ENCODE measurements at places on chromosomes 5 and 9.

GRCh38 chr5:669111-669841 lies 23.9 kb downstream of the TPPP start:
- peak; percentile 74 for DNase-seq

GRCh38 chr9:89779405-89780203 lies 174.8 kb downstream of the GADD45G start:
- DNase-seq = no peak

GRCh38 chr9:96559339-96559943 lies 60.2 kb downstream of the CDC14B start:
- no peak for DNase-seq

- no peak for DNase-seq
Observed at GRCh38 chr5:104942735-104943134, 1380.1 kb upstream of the NUDT12 start.

- DNase-seq = no peak
Observed at GRCh38 chr9:96686638-96687335, 31.7 kb upstream of the PRXL2C start.

- DNase-seq = no peak
Observed at GRCh38 chr5:170486371-170486770, 17.4 kb upstream of the KCNIP1 start.

DNA sequence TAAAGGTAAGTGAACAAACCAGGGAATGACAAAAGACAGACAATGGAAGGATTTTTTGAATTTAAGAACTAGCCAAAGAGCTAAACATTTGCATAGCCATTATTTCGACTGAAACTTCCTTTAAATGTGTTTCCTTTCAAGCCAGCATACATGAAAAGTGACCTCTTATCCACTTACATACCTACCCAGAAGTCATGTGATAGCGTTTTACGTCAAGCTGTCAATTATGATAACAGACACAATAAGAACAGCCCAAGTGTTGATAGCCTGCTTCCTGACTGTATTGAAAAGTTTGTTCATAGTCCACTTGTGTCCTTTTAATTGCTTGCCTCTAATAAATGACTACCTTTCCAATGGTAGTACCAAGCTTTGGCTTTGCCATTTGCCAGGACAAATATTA lies 206.0 kb downstream of the NFIB start:
- no peak for DNase-seq

DNA sequence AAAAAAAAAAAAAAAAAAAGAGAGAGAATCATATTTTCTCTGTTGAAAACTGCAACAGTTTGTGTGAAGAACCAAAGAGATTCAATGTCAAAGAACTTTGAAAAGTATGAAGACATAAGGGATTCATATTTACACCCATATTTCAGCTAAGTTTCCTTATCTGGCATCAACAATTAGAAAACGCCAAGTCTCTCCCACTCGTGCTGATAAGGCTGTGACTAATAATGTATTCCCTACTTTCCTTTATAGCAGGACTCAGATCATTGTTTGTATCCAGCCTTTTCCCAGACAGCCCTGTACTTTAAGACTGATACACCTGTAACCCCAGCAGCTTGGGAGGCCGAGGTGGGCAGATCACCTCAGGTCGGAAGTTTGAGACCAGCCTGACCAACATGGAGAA lies 54.1 kb upstream of the STK32A start:
- no peak for DNase-seq

GRCh38 chr5:77008413-77008812 lies 21.8 kb upstream of the AGGF1 start:
- DNase-seq = no peak

DNA sequence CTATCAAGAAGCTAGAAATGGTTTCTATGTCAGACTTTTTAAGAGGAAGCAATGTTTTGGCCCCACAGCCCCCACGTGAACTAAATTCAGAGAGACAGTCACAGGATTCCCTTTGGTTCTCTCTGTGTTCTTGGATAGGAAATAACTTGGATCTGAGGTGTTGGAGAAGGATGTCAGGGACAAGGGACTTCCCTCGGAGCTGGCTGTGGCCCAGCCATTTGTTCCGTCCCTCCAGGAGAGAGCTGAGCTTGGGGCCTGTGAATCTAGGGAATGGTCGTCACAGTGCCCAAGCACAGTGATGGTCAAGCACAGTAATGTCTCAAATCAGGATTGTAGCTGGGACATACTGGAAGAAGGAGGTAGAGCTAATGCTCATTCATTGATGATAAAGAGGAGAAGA lies 2.0 kb downstream of the C7 start:
- no peak for DNase-seq

- DNase-seq = no peak
Observed at GRCh38 chr5:2776337-2777302, 25.1 kb upstream of the IRX2 start.

DNA sequence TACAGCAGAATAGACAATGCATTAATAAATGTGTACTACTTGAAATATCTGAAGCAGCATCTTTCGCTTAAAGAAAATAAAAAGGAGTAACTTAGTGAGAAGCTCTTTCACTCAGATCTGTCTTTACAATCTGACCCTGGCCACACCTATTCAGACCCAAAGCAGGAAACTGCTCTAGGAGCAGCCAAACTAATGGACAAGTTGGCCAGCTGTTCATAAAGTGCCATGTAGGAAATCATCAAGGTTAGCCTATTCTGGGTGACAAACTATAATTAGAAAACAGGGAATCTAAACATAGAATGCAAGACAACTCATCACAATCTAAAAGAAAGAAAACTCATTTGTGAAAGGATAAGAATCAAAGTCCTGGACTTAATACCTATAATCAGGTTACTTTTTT lies 101.3 kb downstream of the AGTPBP1 start:
- DNase-seq = no peak

DNA sequence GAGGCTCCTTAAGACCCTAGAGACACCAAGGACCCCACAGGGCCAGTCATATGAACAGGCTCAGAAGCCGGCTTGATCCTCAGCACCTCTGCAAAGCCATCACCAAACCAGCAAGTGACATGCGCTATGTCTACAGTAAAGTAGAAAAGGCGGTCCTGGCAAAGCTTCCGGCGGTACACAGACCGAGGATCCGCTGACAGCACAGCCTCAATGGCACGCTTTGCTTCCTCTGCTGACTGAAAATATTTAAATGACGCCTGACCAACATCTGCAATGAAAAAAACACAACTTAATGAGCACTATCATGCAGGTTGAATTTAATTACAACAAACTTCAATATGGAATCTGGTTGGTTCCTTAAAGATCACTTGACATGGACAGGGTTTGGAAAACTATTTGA lies 17.6 kb downstream of the TRMO start:
- no peak for DNase-seq

DNA sequence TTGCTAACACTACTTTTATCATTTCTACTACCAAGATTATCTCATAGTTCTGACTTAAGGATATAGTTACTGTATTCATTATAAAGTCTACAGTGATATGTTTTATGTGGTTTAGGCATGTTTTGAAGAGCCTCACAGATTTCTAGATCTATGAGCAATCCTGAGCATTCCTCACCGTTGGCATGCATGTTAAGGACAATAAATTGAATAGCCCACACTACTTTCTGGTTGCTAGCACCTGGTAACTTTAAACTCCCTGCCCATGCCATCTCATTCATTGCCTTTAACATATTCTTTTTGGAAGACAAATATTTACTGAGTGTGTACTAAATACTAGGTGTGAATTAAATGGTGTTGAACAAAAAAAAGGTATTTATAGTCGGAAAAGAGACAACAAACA lies 868.1 kb upstream of the CDH9 start:
- no peak for DNase-seq

DNA sequence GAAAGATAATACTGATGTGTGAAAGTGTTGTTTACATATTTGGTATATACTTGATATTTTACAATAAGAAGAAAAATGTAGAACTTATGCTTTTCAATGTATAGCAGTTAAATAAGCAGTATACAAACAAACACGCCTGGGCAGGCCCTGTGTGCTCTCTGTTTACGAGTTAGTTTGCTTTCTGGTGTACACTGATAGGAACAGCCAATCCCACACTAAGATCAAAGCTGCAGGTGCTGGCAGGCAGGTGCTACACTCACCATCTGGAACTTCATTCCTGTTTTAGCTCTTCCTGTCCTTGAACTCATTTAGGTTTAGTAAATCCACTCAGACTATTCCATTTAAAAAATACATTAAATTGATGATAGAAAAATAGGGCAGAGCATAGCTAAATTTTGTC lies 614.7 kb upstream of the ST8SIA4 start:
- DNase-seq = no peak

- DNase-seq = no peak
Observed at GRCh38 chr9:17229945-17230560, 95.2 kb downstream of the CNTLN start.

DNA sequence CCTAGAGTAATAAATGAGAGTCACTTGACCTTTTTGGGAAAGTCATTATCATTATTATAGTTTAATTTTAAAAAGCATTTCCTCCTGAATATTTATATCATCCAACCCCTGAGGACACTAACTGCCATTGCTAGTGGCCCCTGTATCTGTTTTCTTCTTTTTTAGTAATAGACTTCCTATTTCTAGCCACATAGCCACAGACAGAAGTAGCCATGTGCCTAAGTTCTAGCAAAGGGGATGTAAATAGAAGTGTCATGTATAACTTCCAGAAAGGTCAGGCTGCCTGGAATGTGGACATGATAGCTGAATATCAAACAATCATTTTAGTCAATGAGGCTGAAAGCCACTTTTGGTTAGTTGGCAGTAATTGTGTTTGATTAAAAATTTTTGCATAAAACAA lies 37.5 kb upstream of the IQGAP2 start:
- no peak for DNase-seq

- DNase-seq = no peak
Observed at GRCh38 chr9:81632599-81632998, 56.7 kb downstream of the TLE1 start.

DNA sequence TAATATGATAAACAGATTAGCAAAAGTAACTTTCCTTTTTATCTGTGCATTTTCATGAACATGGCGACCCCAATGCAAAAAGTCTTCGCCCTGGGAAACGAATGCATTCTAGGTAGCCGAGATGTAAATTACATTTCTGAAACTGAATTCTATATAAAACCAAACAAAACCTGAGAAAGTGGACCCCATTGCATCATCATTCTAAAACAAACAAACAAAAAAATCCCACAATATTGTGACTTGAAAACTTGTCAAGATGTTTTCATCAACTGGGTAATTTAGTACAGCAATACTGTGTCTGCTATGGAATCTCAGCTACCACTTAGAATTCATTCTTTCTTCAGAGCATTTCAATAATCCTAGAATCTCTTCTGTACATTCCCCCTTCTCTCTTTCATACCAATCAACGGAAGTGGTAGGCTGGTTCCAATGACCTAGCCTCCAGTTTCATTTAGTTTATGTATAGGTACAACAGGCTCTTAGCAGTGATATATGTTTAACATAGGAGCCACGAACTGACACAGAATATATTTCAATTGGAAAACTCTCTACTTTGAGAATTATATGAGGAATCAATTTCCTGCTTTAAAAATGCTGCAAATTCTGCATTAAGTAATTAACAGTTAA lies 85.6 kb downstream of the FBXW11 start:
- no peak for DNase-seq

- no peak for DNase-seq
Observed at GRCh38 chr5:172093965-172094364, 87.5 kb upstream of the FBXW11 start.

GRCh38 chr5:81787474-81788242 lies 36.8 kb upstream of the SSBP2 start:
- no peak for DNase-seq

DNA sequence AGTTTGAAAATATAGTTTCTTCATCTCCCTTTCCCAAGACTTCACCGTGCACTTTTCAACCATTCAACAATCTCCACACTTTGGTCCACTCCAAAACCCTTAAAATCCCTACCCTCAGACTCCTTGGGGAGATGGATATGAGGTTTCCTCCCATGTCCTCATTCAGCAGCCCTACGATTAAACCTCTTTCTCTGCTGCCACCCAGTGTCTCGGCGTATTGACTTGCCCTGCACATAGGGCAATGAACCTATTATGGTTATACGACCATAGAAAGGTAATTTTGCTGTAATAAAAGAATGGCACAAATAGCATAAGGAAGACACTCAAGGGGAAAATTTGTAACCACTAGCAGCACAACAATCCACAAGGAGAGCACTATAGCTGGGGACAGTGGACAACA lies 803.5 kb downstream of the TLE1 start:
- DNase-seq = peak; percentile 35

- DNase-seq = no peak
Observed at GRCh38 chr5:150118561-150119229, 32.3 kb upstream of the CSF1R start.

- DNase-seq = no peak
Observed at GRCh38 chr5:16600946-16601345, 15.9 kb downstream of the RETREG1 start.

DNA sequence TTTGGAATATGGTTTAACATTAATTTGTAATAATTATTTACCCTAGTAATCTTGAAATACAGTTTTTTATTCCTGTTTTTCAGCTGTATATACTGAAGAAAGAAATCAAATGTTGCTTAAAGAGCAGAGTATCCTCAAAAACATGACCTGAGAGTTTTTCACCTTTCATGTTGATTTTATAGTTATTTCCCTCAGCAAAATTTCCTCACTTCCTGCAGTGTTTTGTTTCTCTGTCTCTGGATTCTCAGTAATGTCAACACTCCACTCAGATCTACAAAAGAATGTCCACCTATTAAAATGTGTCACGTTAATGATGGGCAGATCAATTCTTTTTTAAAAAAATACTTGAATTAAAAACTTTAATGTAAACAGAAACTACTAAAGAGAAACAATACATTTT lies 398.3 kb downstream of the ANXA1 start:
- DNase-seq = no peak

DNA sequence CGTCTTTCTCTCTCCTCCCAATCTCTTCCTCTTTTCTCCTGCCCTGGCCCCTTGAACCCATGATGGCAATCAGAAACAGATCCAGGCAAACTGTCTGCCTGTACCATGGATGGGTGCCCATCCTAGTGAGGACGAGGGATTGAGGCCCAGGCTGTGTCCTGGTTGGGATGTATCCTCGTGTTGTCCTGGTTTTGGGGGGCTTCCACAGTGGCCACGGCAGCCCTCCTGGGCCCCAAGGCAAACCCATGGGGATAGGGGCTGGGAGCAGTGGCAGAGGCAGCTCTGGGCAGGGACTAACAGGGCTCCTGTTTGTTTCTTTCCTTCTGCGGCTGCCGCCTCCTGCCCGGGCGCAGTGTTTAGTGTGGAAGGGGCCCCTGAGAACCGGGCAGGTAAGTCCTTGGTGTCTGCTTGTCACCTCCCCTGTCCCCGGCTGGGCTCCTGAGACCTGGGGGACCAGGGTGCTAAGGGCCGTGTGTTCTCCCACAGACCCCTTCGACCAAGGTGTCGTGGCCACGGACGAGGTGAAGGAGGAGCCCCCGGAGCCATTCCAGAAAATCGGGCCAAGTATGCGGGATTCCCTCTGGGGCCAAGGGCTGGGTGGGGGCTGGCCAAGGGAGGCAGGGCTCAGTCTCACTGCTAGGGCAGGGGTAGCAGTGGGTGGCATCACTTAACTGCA lies 70.0 kb downstream of the AMBP start:
- DNase-seq = peak; percentile 12

Data from D341Med (cell line).